ENCODE measurements at places on chromosomes 2 and 18. TPM values are rescaled to one million over a fixed set of nuclear protein-coding genes. Genes with fewer than 3 reads are reported as not detected.
A peak's percentile ranks its signal among the peaks of the same experiment; 100 is the strongest.

The GREB1 gene
- total RNA-seq: 0.33 TPM

The PLCL1 gene
- total RNA-seq: 1.2 TPM

The IL36B gene
- total RNA-seq: not detected

The SERPINB11 gene
- not detected for total RNA-seq

The C2orf15 gene
- total RNA-seq: 0.40 TPM

The GPBAR1 gene
- 0.69 TPM for total RNA-seq

The MRO gene
- not detected for total RNA-seq

DNA sequence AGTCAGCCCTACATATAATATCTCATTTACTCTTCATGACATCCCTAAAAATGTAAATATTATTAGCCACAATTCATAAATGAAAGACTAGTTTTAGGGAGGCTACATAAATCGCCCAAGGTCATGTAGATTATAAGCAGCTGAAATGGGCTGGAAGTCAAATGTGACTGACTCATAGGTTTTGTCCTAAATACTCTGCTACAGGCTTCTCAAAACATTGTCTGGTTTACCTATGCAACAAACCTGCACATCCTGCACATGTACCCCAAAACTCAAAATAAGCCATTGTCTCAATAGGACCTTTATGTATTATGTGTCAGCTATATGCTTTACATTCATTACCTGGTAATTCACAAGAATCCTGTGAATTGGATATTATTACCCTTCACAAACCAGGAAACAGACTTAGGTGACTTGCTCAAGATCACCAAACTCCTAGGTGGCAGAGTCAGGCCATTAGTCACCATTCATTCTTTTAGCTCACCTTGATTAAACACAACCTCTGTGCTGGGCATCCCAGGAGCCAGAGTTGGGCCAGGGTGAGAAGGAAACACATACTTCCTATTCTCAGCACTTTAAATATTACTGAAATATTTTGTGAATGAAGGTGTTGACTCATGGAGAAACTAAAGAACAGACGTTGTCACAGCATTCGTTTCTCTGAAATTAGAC, 69.4 kb upstream of the CPO start:
- DNase-seq: no peak

GRCh38 chr2:46718784-46719183, 196.8 kb downstream of the MCFD2 start:
- no peak for DNase-seq

DNA sequence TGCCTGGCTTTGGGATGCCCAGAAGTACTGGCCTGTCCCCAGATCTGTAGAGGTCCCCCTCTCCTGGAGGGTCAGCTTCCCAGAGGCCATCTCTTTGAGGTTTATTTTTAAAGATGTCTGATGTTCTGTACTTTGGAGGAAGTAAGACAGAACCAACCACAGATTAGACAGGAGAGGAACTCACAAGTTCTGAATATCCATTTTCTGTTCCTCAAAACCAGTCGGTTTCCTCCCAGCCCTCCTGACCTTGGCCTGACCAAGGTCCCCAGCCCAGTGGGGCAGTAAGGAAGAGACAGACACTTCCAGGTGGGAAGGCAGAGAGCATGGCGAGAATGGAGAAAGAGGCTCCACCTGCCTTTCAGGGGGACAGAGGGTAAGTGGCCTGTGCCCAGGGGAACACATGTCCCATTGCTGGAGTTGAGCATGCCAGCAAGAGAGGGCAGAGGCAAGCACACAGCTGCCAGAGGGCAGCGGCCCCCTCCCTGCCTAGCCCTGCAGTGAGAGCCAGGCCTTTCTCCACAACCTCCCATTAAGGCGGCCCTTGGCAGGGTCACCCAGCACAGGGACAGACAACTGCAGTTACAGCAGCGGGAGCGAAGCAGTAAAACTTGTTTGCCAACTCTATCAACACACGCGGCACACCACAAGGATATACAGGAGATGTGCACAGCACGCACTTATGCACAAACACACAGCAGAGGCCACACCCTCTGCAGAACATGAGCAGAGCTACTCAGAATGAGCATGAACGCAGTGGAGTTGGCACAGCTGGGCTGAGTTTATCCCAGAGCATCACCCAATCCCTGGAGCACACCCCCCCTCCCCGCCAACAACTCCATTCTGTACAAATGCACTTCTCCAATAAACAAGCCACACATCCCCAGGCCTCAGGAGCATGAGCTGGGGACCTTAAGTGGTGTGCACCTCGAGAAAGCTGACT, 18.5 kb upstream of the SEMA4C start:
- no peak for DNase-seq

GRCh38 chr18:55433648-55434047, 154.3 kb downstream of the TCF4 start:
- no peak for DNase-seq

DNA sequence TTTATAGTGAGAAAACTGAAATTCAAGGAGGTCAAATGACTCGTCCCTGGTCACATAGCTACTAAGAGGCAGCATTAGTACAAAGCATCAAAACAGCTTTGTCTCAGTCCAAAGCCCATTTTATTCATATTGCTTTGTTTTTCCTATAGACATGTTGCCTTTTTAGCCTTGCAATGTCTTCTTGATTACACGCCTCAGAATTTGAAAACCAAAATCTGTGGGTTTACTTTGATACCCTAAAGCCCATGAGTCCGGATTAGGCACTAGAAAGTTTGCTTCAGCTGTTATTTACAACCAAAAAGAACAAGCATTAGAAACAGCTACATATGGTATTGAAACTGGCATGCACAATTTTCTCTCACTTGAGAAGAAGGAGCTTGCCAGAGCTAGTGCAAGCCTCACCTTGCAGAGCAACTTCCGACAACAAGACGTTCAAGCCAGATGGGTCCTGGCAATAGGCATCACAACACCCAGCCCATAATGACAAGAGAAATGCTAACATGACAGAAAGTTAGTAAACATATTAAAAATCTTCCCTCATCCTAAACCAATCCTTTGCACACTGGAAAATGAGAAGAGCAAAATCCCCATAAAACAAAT, 276.8 kb downstream of the RIT2 start:
- DNase-seq: no peak

GRCh38 chr18:9927392-9928063, 13.7 kb downstream of the VAPA start:
- no peak for DNase-seq

DNA sequence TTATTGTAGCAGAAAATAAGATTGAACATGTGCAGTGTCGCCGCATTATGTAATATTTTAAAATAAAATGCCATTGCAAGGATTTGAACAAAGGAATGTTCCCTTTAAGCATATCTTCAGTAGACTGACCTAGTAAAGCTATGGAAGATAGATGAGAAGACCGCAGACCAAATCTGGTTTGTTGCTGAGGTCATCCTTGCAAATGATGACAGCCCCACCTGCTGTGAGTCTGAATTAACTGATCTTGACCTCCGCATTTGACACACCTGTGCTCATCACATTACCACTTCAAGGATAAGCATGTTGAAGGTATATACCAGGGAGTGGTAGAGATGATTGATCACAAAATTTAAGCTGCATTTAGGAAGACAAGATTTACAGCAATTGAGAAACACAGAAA, 96.2 kb downstream of the NYAP2 start:
- no peak for DNase-seq

DNA sequence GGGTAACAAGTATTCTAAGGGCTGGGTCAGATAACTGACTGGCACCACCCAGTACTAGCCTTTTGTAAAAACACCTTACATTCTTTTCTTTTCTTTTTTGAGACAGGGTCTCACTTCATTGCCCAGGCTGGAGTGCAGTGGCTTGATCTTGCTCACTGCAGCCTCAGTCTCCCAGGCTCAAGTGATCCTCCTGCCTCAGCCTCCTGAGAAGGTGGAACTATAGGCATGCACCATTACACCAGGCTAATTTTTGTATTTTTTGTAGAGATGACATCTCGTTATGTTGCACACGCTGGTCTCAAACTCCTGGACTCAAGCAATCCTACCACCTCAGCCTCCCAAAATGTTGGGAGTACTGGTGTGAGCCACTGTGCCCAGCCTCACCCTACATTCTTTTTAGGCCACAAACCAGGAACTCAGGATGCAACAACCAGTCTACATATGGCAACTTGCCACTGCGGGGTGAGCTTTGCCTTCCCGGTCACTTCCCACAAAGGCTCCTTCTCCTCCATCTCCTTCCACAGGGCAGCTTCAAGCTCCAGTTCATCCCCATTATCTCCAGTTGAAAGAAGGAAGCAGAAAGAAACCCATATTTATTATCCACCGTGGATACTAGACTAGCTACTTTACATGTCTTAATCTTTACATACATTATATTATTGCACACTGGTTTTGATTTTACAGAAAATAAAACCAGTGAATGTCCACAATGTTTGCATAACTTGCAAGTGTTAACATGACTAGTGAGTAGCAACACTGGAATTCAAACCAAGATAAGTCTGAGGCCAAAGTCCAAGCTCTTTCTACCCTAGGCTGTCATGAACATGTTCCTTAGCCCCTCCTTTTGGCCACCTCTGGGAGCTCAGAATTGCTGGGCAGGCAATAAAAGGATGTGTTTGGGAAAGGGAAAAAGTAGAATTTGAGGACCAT, 23.7 kb upstream of the AP1S3 start:
- no peak for DNase-seq

DNA sequence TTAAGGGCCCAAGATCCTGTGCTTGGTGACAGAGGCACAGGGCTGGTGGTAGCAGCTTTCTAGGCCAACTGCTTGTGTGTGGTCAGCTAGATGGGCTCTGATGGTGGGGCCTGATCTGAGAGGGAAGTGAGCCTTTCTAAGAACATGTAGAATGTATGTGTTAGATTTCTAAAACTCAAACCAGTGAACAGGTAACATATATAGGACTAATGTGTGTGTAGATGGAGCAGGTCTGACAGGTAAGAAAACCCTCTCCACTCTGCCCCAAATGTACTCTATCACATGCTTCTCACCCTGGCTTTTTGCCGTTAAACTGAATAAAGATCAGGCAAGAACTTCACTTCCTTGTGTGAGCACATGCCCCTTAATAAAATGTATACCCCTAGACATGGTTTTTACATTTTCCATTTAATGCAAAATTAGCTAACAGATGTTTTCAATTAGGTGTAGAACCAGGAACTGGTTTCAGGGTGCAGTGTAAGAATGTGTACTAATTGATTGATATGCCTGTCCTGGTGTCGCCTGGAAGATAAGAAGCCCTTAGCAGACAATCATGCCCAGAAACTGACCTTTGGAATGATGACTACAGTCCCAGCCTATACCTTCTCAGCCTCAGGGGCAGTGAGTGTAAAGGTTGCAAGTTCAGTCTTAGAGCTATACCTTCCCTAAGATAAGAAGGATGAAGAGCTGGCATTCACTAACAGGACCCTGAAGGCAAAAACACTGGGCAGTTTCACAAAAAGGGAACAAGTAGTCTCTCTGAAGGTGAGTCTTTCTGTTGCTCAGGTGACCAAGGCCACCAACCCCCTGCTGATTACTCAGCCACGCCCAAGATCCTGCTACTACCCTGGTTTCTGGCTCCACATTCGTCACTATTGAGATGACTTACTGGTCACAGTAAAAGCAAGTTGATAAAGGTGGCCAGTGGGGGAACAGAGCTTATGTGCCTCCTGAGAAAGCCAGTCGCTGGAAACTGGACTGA, 71.2 kb downstream of the SPATS2L start:
- DNase-seq: no peak

DNA sequence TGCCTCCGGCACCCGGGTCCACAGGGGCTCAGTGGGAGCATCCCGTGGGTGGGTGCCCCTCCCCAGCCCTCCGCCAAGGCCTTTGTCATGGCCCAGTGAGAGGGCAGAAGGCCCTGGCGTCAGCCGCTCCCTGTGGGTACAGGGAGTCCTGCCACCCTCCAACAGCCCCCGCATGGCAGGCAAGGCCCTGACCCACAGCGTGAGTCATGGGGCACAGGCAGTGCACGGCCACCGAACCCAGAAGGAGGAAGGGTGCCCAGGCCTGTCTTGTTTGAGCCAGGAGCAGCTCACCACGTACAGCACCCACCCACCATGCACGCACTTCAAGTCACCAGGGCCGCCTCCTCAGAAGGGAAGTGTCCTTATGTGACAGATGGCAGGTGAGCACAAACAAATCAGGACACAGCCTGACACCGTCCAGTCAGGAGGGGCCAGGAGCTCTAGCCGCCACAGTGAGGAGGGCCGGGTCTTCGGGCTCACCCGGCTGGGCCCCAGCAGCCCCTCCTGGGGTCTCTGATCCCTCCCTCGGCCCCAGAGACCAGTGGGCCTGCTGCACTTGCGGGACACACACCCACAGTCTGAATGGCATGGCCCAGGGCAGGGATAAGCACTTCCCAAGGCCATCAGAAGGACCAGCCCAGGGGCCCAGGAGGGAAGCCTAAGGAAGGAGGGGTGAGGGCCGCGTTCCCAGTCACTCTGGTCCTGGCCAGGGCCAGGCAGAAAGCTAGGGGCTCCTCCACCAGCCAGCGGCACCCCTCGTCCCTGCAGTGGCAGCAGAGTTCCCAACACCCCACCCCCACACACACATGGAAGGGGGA, 25.8 kb downstream of the BIN1 start:
- DNase-seq: peak; percentile 45

DNA sequence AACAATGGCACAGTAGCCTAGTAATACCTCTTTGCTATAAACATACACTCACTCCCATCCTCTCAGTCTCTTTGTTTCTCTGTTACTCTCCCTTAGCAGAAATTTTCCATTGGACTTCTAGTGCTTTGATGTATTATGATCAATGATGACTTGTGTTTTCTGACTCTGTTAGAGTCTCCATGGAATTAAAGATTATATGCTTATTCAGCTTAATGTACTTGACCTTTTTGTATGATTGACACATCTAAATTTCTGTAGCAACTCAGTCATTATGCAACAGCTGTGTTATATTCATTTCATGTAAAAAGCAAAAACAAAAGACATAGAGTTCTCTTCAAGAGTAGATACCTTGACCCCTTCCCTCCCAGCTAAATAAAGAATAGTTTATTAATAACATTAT, 173.8 kb downstream of the SLC4A10 start:
- DNase-seq: no peak
